ENCODE measurements at places on chromosomes 2 and 18.

GRCh38 chr2:72023678-72024390 is 123.8 kb downstream of the CYP26B1 start:
- no peak for DNase-seq

DNA sequence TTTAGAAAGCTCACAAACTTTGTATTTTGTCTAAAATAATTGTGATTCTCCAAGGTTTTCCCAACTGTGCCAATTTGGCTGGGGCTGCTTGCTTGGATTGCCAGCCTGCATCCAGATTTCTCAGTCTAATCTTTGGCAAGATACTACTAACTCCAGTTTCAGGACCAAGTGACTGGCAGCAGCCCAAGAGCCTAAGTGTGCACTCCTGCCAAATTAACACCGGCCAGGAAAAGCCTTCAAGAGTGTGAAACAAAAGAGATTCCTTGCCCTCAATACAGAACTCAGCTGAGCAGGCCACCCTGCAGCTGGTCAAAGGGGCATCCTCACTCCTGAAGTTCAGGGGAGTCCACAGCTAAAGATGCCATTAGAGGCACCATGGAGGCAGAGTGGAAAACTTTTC is 589.0 kb upstream of the ACVR2A start:
- no peak for DNase-seq

GRCh38 chr2:10775021-10775780 is 37.4 kb downstream of the PDIA6 start:
- DNase-seq: no peak

- no peak for DNase-seq
These were observed 7.1 kb upstream of the CSRNP3 start for GRCh38 chr2:165462443-165462842.

DNA sequence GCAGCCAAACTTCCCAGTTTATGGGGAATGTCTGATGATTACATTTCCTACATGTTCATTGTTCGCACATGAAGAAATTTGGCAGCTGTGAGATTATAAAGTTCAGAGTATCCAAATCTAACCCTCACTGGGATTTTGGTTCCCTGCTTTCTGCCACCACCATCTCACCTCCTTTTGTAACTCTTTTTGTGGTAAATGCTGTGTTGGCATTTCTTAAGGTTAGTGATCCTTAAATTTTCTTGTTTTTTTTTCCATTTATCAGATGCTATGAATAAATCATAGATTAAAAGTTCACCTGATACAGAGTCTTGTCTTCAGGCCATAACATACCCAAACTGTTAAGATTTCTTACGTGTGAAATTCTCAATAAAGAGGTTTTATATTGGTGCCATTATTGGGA is 8.5 kb upstream of the TBR1 start:
- no peak for DNase-seq

DNA sequence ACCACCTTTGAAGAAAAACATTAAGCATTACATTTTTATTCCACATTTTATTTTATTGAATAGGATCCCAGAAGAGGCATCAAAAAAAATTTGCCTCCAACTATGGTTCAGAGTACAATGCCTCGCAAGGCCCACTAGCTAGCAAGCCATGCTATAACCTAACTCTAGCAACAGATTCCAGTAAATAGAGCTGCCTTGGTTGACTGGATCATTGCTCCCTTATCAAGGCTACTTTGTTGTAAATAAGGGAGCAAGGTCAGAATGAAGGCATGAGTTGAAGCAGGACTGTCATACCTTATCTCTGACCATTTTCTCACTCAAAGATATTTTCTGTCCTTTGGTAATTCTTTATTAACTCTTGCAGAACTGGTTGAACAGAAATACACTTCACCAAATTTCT is 672.6 kb downstream of the EPHA4 start:
- DNase-seq: no peak

DNA sequence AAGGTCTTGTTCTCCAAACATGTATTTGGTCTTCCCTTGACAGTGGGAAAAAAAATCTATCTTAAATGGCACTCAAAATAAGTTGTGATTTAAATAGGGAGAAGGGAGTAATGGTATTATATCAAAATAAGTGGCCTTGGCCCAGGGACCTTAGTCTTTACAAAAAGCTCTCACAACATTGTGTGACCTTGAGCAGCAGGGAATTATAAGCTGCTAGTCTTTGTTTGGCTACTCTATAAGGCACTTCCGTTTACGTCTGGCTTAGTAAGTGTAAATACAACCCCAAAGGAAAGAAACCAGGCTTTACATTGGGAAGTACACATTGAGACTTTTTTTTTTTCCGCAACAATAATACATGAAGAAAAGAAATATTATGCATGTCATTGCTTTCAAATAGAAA is 734.0 kb upstream of the LINC00305 start:
- no peak for DNase-seq

DNA sequence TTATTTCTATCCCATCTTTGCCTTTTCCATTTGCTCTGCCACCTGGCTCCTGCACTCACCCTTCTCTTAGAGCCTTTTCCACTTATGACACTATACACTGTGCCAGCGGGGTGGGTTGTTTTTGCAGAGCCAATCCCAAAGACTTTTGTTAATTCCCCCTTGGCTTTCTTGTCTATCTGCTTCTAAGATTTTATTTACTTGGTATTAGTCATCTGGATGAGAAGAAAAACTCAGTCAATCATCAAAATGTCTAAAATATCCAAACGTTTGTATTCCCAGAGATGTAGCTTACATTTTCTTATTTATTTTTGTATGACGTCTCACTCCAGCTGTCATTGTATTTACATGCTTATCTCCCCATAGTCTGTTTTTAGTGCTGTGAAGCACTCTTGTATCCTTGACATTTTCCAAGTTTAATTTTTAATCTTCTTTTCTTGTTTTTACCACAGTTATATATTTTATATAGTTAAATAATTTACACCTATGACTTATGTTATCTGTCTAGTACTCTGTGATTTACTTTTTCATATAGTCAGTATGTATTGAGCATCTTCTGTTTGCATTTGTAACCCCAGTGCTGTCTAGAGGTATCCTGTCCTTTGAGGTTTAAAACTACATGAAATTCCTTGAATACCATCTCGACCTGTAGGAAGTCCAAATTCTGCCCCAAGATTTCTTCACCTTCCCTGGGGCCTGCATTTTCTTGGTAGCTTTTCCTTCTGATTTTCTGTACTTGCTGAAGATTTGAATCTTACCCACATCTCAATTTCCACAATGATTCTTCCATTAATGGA is 55.1 kb downstream of the COL4A3 start:
- no peak for DNase-seq

DNA sequence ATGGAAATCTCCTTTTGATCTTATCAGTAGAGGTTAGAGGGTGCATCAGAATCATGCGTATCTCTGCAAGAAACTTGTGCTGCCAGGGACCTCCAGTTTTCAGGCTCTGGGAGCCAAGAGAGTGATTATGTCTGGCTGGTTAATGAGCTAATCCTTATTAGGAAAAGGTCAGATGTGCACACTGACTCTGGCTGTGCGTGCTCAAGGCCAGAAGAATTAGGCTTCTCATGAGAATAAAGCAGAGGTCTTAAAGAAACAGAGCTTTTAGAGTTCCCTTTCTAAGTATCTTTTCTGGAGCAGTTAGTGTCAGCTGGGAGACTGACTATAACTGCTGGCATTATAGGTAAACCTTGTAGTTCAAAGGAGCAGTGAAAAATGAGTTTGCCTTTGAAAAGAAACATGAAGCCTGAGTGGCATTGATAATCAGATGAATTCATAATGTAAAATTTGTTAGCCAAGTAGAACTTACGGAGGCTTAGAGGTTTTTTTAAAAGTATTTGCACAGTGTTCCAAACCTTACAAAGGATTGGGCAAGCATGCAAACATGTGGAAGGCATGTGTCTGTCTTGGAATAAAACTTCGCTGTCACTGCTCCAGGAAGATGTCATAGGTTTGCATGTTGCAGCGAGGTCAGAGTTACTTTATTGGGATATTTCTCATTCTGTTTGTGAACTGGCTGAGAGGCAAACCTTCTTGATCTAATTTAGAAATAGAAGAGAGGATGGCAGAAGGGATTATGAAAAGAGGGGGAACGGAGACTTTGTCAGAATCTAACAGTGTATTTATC is 151.7 kb downstream of the ARHGAP28 start:
- no peak for DNase-seq

DNA sequence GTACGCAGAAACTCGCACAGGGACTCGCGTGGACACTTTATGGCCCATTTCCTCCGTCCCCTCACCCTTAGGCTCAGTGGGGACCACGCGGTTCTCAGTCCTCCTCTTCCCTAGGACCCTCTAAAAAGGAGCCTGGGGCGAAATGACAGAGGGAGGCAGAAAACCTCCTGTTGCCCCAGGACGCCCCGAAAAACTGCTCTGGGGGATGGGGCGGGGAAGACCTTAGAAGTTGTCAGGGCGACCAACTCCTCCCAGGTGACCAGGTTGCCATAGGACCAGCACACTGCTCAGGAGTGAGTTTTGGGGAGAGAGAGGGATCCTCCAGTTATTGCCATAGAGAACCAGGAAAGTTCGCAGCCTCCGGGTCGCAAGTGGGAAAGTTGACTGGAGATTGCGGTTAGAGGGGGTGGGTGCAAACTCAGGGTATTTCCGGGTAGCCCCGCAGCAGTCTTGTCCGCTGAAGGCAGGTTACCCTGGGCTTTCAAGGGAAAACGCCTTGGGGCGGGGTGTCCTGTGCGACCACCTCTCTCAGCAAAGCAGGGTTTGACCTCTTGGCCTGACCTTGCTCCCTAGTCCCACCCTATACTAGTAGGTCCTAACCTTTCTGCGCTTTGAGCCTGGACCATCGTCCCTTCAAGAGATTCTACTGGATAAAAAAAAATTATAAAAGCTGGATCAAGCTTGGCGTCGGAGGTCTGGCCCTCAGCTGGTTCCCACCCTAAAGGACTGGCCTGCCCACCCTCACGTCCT is 7.8 kb upstream of the PAX3 start:
- DNase-seq: no peak

GRCh38 chr2:200616193-200616592 is 30.4 kb downstream of the AOX1 start:
- no peak for DNase-seq

GRCh38 chr2:23441414-23441813 is 56.4 kb downstream of the KLHL29 start:
- DNase-seq: no peak

- DNase-seq: no peak
These were observed 16.9 kb upstream of the DAPL1 start for GRCh38 chr2:158778243-158778642.

- DNase-seq: peak; percentile 10
These were observed 994 bp upstream of the DTNA start for GRCh38 chr18:34709104-34709503.

DNA sequence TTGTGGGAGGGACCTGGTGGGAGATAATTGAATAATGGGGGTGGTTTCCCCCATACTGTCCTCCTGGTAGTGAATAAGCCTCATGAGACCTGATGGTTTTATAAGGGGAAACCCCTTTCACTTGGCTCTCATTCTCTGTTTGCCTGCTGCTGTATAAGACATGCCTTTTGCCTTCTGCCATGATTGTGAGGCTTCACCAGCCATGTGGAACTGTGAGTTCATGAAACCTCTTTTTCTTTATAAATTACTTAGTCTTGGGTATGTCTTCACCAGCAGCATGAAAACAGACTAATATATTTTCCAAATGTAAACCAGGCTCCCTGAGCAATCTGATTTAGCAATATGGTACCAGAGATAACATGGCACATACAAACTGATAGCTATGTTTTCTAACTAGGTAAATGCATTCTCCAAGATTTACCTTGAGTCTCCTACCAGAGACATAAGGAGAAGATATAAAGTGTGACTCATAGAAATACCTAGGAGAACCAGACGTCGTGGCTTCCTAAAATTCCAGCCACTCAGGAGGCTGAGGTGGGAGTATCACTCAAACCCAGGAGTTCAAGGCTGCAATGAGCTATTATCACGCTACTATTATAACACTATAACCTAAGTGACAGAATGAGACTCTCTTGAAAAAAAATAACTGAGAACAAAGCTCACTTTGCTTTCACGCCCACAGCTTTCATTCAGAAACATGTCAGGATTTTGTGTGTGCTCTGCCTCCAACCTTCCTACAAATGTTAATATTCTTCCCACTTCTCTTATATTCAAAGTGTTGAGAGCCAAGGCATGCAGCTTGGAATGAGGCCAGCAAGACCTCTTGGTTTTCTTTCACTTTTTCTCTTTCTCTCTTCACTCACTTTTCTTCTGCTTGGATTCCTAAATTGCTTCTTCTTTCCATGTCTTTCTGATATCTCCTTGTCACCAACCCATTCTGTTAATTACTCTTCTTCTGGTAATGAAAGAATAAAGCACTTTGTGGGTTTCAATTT is 263.9 kb upstream of the UBE2E3 start:
- no peak for DNase-seq

DNA sequence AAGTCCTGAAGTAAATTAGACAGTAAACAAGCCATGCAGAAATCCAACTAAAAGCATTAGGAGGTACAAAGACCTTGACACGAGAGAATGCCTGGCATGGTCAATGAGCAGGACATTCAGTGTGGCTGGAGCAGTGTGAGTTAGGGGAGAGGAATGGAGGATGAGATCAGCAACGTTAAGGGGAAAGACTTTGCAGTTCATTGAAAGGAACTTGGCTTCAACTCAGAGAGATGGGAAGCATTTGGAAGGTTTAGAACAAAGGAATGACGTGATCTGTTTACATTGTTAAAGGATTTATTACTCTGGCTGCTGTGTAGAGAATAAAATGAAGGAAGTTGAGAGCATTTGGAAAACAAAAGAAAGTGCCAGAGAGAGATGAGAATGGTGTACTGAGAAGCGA is 621.3 kb downstream of the XIRP2 start:
- peak; percentile 5 for DNase-seq

GRCh38 chr2:201006704-201007103 is 43.2 kb upstream of the ORC2 start:
- DNase-seq: no peak

GRCh38 chr2:217270485-217271121 is 410.7 kb upstream of the TNP1 start:
- no peak for DNase-seq

DNA sequence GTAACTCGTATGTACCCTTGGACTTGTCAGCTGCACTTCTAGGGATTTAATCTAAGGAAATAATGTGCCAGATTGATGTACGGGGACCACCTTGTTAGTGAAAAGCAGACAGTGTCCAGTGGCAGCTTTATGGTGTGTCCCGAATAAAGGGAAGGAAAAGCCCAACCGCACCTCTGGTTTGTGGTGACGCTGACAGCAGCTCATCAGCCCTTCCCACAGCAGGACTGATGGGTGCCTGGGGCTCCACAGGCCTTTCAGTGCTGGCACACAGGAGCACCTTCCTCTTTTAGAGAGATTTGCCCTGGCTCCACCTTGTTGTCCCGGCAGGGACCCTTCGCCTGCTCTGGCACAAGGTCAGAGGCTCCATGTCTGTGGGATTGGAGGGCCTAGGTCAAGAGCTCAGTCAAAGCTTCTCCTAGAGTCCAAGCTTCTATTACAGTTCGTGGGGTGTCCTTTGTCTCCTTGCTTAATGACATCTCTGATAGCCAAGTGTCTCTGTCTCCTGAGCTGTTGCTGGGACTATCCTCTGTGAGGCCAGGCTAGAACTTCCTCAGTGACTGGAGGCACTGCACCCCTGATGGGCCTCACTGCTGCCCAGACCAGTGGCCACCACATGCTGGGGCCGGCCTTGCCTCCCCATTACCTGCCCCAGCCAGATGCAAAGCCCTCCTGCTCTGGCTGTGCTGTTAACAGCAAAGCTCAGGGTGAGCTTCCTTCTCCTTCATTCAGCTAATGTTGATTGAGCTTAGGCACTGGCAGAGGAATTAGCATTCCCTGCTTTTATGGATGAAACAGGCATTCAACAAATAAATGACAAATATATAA is 33.0 kb upstream of the SCLY start:
- DNase-seq: no peak

- DNase-seq: peak; percentile 47
These were observed 257.5 kb upstream of the FN1 start for GRCh38 chr2:215693193-215693998.

All from amniotic stem cell (primary cell).